ENCODE measurements at places on chromosomes 6 and 20.

GRCh38 chr6:37868447-37868825 lies 48.9 kb downstream of the ZFAND3 start:
- DNase-seq: no peak

GRCh38 chr20:11979306-11979990 lies 61.8 kb downstream of the BTBD3 start:
- DNase-seq: no peak

- no peak for DNase-seq
These were observed 102.4 kb upstream of the CD93 start for GRCh38 chr20:23188377-23189169.

- no peak for DNase-seq
These were observed 270.4 kb upstream of the JARID2 start for GRCh38 chr6:14975471-14975817.

- no peak for DNase-seq
These were observed 17.4 kb upstream of the HM13 start for GRCh38 chr20:31496761-31497295.

GRCh38 chr20:36125097-36125496 lies 29.4 kb upstream of the EPB41L1 start:
- no peak for DNase-seq

All from activated naive CD4-positive, alpha-beta T cell (primary cell).